Activated CD4-positive, alpha-beta T cell treated with anti-CD3 and anti-CD28 coated beads, Interleukin-2, Interleukin-6, amounts not matched to agents 100 ng/mL and 50 ng/mL, durations not matched to agents 16 hours and 8 hours (primary cell): ENCODE measurements at places on chromosomes 1 and 21.
A peak's percentile ranks its signal among the peaks of the same experiment; 100 is the strongest.

DNA sequence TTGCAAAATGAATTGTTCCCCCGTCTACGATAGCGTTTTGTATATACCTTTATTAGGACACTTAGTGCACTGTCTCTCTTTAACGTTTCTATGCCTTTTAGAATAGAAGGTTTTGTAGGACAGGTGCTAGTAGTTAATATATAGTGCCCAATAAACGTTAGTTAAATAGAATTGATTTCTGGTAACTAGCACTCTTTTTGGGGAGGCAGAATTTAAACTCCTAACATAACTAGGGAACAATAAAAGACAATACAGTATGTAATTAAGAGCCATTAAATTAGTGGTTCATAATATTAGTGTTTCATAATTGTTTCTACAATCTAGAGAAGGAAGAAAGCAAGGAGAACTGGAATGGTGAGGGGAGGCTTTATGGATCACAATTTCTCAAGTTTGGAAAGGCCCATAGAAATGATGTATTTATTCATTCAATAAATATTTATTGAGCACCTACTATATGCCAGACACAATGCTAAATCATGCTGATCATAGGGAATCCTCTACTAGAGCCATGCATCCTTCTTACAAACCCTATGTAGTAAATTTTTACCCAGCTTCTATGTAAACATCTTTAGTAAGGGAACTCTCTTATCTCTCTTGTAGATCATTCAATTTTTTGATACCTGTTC lies 742 bp downstream of the POLR3GL start:
- DNase-seq, result no peak

- DNase-seq, result peak; percentile 64
Observed at GRCh38 chr1:207848234-207848633, 62.7 kb downstream of the CD34 start.

DNA sequence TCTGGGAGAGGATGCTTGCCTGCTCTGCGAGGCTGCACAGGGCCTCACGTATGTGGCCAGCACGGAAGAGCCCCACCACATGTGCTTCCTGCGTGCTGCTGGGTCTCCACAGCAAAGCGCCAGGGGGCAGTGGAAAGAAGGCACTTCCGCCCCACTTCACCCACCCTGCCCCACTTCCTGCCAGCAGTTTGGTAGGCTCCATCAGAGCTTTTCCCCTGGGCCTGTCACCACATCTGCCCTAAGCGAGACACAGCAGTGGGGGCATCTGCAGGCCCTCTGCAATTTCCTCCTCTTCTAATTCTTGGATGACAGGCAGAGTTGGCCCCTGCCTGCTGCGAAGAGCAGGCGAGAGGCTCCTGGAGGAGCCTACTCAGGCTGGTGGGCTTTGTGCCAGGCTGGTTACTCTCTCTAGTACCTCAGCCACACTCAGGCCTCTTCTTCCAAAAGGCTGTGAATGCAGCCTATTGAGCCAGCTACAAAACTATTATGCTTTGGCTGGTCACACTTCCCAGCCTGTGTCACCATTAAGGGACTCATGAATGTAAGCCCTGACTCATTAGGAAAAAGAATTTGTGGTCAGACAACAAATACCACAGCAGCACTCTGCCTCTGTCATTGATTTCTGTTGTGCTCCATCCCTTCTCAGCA lies 25.0 kb downstream of the CD244 start:
- DNase-seq, result peak; percentile 92

GRCh38 chr1:63533931-63534330 lies 10.6 kb downstream of the EFCAB7 start:
- DNase-seq, result no peak

- DNase-seq, result no peak
Observed at GRCh38 chr1:173580071-173580470, 22.8 kb downstream of the SLC9C2 start.

DNA sequence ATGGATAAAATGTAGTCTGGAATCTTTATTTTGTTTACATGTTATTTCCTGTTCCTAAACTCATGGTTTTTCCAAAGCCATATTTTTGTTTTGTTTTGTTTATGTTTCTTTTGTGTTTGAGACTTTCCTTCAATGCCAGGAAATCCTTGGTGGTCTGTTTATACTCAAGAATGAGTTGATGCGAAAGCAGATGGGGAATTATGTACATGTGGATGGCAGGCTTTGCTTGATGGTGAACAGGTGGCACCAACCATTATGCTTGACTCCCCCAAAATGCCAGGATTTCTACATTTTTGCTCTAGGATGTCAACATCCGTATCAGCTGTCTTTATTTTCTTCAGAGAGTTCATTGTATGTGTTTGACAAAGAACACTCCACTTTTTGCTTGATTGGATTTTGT lies 448.5 kb downstream of the PRDM2 start:
- DNase-seq, result no peak

GRCh38 chr1:27668808-27669723 lies 2.9 kb downstream of the IFI6 start:
- DNase-seq, result peak; percentile 92

- DNase-seq, result no peak
Observed at GRCh38 chr1:244254467-244254866, 197.2 kb downstream of the ADSS2 start.

DNA sequence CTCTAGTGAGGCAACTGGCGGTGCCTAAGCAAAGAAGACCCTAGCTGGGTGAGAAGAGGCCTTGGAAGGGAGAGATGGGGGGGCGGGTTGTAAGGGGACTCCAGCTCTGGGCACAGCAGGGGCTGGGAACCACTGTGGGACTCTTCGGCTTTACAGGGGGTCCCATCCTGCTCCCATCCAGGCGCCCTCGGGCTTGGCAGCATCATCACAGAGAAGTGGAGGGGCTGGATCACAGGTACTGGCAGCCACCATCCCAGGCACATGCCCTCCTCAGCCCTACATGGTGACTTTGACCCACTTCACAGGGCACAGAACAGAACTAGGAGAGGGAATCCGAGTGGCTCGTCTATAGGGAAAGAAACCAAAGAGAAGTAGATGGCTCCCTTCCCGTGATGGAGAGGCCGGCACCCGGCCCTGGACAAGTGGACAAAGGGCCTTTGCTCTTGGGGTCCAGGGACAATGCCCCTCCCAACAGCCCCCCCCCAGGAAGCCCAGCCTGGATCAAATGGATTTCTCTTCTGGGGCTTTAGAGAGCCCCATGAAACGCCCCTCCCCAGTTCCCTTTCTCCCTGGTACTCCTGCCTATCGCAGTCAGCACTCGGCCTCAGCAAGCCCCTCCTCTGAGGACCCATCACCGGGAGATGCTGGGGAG lies 54.0 kb upstream of the ECE1 start:
- DNase-seq, result no peak

DNA sequence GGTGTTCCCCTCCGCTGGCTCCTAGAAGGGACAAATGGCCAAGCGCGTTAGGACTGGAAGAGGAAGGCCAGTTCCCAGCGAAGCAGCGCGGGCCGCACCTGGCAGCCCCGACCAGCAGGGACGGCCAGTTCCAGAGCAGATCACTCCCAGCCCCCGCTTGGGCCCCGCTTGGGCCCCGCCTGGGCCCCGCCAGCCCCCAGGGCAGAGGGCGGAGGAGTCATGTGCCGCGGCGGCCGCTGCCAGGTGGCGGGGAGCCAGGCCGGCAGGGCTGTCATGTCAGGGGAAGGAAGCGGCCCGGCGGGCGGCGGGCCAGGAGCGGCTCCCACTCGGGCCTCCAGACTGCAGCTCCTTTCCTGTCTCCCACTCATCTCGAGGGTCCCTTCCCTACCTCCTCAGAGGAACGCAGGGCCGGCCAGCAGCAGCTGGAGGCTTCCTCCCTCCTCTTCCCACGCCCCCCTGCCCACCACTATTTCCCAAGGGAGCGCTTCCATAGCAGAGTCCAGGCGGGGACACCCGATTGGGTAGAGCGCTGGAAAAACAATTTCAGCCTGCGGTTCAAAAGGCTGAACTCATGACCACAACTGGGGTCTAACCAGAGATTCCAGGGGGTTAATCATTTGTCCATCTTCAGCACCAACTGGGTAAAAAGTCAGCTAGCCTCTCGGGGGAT lies 16.5 kb downstream of the ZNF697 start:
- DNase-seq, result no peak

DNA sequence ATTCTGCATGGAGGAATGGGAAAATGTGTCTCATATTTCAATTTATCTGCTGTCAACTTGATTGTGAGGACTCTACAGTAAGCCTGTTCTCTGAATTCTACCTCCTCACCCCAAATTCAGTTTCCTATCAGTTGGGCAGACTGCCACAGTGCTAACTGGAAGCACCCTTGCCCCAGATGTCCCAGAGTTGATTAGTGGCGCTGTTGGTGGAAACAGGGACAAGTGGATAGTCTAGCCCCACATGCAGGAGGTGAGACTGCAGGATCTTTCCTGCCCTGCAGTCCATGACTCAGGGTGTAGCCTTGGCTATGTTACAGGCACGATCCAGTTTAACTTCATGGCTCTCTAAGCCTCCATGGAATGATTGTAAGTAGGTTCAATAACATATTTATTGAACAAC lies 22.1 kb downstream of the ADAM30 start:
- no peak for DNase-seq

DNA sequence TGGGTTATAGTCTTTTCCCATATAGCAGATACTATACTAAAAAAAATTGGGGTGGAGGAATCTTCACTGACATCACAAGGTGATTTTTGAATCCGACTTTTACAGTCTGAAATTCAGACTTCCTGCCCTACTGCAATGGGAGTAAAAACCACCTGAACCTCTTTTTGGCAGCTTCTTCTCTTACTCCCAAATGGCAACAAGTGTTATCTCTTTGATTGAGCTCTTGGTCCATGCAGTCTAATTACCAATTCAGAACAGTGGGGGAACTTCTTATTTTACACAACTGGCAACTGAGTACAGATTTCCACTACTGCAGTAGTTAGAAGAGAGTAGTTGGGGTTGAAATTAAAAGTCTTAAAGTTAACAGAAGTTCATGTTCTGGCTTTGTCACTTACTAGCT lies 62.3 kb downstream of the MACF1 start:
- no peak for DNase-seq

DNA sequence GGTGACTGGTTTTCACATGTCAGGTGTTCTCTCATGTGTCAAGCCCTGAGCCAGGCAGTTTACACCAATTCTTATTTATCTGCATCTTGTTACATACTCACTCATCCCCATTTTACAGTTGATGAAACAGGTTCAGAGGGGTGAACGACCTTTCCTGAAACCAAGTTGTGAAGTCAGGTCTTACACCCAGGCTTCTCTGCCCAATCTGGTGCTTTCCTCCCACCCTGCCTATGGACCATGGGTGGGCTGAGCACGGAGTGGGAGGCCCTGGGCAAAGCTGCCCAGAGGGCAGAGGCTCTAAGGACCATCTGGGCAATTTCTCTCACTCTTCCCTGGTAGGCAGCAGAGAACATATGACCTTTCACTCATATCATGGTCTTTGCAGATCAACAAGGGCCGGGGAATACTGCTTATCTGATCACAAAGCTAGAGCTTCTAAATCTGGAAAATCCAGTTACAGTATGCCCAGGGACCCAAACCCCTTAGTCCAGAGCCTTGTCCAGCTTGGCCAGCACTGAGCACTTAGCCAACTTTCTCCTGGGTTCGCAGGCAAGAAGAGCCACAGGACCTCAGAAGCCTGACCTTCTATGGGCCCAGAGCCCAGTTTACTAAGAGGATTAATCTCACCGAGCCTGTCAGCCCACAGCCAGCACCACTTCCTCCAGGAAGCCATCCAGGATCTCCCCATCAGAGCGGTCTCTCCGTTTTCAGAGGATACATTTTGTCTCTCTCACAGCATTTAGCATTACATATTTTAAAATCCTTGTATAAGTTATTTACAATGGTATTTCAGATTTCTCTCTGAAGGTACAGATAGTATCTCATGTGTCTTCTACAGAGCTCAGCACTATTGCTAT lies 16.0 kb upstream of the TTC39A start:
- no peak for DNase-seq

GRCh38 chr1:234584420-234584805 lies 25.6 kb downstream of the IRF2BP2 start:
- no peak for DNase-seq

DNA sequence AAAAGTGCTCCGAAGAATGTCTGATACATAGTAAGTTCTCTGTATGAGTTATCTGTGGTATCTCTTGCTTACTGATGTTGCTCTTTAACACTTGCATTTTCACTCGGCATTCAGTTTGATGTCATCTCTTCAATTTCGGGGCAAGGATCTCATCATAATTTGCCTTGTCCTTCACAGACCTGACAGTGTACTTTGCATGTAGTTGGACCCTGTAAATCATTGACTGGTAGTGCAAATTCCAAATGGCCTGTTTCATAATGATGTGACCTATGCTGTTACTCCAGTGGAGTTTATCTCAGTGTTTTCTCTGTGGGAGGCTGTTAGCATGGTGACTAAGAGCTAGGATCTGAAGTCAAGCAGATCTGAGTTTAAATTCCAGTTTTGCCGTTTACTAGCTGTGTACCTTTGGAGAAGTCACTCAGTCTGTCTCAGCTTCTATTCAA lies 34.2 kb upstream of the ABCD3 start:
- peak; percentile 73 for DNase-seq

GRCh38 chr1:205444931-205445645 lies 10.8 kb downstream of the BLACAT1 start:
- DNase-seq, result no peak

- no peak for DNase-seq
Observed at GRCh38 chr1:232435729-232436128, 194.2 kb downstream of the SIPA1L2 start.

DNA sequence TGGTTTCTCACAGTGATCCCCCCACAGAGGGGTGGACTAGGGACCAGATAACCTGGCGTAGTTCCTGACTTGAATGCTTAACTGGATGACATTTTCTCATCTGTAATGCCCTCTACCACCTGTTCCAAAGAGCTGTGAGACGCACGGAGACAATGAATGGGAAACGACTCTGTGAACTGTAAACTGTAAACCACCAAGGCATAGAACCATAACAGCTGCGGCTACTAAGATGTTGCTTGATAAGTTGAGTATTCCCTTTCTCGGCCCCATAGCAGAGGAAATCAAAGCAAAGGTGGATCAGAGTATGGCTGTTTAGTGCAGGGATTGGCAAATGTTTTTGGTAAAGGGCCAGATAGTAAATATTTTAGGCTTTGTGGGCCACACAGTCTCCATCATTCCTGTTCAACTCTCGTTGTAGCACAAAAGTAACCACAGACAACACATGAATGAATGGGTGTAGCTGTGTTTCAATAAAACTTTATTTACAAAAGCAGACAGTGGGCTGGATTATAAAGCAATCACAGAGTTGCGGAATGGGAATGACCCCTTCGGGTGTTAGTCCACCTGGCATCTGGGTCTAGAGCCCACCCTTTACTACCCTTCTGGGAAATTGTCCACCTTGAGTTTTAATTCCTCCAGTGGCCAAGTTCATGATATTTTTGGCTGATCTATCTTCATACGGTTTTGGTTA lies 315.2 kb downstream of the RPS6KC1 start:
- no peak for DNase-seq

DNA sequence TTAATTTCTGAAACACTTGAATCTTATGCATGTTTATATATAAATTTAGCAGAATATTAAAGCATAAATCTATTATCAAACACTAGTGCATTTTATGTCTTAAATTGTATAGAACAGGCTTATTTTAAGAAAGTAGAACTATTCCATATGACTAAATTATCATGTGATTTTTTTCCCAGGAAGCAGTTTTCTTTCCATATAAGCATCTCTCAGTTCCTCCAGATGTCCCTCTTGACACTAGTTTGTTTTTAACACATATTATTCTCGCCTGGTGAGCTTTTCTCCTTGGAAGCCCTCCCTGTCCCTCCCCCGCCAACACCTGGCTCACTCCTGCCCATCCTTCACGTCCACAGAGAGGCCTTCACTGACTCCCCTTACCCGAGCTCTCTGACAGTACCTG lies 48.3 kb upstream of the BCAR3 start:
- DNase-seq, result no peak
